ENCODE measurements at places on chromosomes 1 and 21.

DNA sequence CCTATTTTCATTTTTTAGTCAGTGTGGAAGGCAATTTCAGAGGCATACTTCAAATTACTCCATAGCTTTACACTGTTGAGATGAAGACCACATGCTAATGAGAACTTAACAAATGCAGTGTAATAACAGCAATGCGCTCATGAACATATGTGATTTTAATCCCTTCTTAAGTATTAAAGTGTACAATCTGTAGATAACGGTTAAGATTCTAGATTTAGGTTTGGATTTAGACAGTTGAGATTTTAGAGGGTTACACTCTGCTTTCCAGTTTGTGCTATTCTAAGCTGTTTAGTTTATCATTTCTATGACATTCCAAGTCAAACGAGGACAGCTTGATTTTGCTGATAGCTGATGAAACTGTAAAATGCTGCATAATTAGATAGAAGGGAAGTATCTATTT, 257.8 kb upstream of the CHRM3 start:
- no peak for DNase-seq

GRCh38 chr21:38507374-38507942, 9.2 kb upstream of the ERG start:
- DNase-seq, result no peak

GRCh38 chr1:55700359-55701130, 485.4 kb upstream of the USP24 start:
- DNase-seq, result no peak

- no peak for DNase-seq
Observed at GRCh38 chr1:9399510-9400424, 107.1 kb downstream of the SPSB1 start.

DNA sequence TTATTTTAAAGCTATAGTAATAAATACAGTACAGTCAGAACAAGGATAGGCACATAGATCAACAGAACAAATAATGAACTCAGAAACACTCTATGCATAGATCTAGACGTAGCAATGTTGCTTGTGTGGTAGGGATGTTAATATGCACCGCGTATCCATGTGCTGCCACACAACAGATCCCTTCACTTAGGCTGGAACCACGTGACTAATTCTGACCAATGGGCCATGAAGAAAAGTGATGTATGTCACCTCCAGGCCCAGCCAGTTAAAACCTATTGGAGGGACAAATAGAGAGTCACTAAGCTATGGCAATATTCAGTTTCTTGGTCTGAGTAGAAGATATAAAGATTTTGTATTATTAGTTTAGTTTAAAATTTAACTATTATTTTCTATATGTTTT, 91.4 kb downstream of the ADAMTS1 start:
- no peak for DNase-seq

GRCh38 chr1:1435911-1436629, 580 bp downstream of the VWA1 start:
- no peak for DNase-seq

DNA sequence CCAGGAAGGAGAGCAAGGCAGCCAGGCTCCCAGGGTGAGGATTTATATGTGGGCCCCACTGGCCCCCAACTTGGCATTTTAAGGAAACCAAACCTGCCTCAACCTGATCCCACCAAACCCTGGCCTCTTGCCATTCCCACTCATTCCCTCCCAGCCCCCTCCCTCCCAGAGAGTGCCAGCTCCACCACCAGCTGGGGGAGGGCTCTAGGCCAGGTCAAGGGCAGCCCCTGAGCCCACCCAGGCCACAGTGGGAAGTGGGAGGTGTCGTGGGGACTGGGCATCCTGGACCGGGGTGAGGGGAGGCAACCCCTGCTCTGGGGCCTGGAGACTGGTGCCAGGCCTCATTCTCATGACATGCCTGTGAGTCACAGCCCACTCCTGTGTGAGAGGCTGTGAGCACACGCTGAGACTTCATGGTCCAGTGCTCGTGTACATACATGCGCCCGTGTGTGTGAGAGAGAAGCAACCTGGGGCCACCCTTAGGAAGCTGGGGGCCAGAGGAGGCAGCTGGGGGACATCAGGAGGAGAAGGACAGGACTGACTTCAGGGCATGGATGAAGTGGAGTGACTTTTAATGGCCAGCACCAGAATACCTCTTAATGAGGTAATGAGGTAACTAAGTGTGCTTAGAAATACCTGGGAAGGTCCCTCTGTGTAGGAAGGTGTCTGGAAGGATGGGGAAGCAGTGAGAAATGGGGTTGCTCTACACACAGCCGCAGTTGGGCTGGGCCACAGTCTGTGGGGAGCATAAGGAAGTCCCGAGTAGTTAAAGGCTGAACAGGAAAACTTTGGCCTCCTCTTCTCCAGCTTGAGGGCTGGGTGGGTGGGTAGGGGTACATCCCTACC, at the start of gene S100A2:
TSS of gene S100A2 (minus strand) at position 316 of the 846 bp plus-strand sequence. CDS start 1,967 bp downstream, outside the sequence.
- no peak for DNase-seq

DNA sequence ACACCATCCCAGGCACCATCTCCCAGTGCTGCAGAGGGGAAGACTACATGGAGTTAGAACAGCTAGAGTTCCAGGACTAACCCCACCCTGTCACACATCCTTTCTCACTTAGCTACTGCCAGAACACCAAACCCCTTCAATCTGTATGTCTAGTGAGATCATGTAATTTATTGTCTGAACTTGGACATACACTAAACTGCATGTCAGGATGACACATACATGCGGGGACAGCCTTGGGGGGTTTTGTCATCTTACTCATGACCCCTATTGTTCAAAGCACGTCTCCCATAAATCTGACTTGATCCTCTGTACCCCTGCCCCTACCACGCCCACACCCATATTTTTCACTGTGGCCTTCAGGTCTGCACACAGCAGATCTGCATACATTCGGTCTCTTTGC, 71.3 kb downstream of the GABPA start:
- DNase-seq, result no peak

GRCh38 chr1:60921175-60921574, 161.2 kb upstream of the NFIA start:
- DNase-seq, result no peak

DNA sequence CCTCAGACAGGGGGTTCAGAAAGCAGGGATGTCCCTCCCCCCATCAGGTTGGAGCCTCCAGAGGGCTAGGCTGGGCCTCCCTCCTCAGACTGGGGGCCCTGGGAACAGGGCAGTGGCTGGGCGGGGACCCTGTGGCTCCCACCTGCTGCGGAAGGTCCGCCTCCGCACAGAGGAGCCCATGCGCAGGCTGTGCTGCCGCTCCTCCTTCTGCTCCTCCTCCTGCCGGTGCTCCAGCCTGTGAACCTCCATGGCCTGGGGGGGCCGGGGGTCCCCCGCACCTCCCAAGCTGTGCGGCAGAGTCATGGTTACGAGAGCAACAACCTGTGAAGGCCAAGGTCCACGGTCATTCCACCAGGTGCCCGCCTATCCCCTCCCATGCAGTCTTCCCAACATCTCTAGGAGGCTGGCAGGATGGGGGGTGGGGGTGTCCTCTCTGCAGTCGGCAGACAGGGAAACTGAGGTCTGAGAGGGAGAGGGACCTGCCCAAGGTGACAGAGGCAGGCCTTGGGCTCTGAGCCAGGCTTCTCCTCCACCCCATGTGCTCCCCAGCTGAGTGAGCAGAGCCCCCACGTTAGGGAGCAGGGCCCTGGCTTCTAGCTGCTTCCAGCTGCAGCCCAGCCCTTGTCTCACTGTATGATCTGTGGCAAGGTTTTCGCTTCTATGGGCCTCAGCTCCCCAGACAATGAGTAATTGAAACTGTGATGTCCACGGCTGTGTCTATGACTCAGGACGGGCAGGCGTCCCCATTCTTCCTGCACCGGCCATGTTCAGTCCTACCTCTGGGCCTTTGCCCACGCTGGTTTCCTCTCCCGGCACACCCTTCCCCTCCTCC, 3.4 kb downstream of the MYOM3 start:
- DNase-seq, result no peak

GRCh38 chr1:47561523-47562007, 123.7 kb downstream of the FOXD2 start:
- DNase-seq, result no peak

GRCh38 chr1:151763990-151764389, 694 bp upstream of the MRPL9 start:
- no peak for DNase-seq

DNA sequence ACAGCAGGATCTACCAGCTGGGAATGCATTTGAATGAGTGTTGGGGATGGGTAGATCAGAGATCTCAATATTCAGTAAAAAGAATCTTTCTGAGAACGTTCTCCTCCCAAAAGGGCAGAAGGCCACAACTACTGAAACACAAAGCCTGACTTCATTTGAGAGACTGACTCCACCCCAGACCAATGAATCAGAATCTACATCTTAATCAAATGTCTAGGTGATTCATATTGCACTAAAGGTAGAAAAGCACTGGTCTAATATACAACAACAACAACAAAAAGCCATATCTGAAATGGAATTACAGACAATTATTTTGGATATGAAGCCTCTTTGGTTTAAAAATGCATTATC, 123.9 kb downstream of the SMYD3 start:
- DNase-seq, result no peak

- no peak for DNase-seq
Observed at GRCh38 chr1:224791362-224791941, 138.0 kb upstream of the DNAH14 start.

DNA sequence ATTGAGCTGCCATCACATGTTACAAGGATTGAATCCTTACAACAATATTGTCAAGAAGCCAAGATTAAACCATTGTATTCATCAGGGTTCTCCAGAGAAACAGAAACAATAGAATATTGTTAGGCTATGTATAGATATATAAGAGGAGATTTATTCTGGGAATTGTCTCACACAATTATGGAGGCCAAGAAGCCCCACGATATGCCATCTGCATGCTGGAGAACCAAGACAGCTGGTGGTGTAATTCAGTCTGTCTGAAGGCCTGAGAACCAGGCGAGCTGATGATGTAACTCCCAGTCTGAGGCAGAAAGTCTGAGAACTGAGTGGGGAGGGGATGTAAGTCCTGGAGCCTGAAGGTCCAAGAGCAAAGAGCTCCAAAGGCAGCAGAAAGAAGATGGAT, 14.5 kb upstream of the TTF2 start:
- no peak for DNase-seq

GRCh38 chr1:86775395-86775794, 71.0 kb downstream of the SH3GLB1 start:
- DNase-seq, result no peak

GRCh38 chr1:114510274-114511031, 550 bp downstream of the TRIM33 start:
- no peak for DNase-seq

- no peak for DNase-seq
Observed at GRCh38 chr1:109894823-109895719, 15.6 kb upstream of the CSF1 start.

DNA sequence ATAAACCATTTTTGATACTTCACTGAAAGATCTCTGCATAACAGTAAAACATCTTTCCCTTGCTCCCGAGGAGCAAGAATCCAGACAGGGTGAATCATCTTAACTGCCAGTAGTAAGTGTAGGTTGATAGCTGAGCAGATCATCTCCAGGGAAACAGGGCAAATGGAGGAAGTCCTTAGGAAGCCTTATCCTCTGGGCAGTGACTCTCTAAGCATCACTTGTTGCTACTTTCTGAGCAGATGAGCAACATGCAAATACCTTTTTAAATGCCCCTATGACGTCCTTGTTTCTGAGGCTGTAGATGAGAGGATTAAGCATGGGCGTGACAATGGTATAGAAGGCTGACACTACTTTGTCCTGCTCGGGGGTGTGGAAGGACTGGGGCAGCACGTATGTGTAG, 8.9 kb downstream of the OR2T11 start:
- no peak for DNase-seq

DNA sequence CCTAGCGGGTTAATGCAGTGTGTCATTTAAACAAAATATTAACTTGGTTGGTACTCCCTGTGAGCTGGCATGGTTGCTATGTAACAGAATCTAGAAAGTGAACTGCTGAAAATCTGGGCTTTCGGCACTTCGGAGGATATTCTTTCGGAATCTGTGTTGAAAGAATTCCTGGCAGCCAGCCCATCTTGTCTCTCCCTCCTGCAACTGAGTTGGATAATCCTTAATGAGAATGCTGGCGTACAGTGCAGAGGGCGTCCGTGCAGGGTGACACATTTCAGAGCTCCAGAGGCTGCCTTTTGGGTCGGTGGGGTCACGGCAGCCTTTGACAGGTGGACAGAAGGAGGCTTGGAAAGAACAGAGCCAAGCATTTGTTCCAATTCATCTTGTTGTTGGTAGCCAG, 3.7 kb downstream of the KAZN start:
- DNase-seq, result no peak
